ENCODE measurements at places on chromosomes 7 and 10.

DNA sequence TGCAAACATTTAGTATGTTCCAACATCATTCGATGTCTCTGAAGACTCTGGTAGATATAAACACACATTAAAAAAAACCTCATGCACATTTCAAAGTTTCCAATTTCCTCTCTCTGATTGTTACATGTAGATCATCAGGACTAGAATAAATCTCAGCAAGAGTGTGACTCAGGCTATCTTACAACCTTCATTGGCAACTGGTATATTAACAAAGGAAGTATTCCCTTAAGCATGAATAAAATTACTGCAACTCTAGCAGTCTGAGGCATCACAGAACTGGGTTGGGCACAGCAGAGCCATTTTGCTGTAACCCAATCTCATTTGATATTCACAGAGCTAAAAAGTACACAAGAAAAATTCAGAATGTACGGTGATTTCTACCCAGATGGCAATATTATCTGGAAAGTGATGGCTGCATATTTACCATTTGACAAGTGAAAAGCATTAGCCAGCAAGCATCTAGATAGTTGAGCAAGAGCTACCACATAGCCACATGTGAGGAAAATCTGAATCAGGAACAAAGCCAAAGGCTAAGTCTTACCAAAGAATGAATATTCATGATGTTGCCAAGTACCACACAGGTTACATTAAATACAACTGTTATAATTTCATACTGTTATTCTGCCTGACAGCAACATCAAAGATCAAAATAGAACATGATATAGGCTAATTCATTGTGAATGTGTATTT, 232.2 kb downstream of the CRPPA start:
- peak; percentile 71 for DNase-seq

DNA sequence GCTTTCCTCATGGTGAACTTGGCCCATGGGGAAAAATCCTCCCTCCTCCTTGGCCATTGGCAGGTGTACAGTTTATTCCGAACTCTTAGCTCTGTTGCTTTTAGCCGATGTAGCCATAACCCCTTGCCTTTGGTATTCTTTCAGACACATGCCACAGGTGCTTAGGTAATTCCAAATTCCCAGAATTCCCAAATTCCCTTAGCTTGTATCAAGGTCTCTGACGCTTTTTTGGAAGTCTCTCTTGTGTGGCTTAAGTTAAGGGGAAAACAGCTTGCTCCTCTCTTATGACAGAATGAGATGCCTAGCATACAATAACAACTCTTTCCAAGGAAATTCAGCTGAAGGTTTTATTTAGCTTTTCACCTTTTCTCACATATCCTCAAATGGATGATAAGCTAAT, 68.0 kb downstream of the SUGCT start:
- no peak for DNase-seq

- no peak for DNase-seq
These were observed 43.3 kb upstream of the ECHDC3 start for GRCh38 chr10:11698691-11699549.

GRCh38 chr7:157854066-157854891, 517.5 kb downstream of the DNAJB6 start:
- no peak for DNase-seq

GRCh38 chr10:130787243-130787642, 524.3 kb downstream of the TCERG1L start:
- no peak for DNase-seq

- no peak for DNase-seq
These were observed 430.5 kb upstream of the KLF6 start for GRCh38 chr10:4215485-4215884.

DNA sequence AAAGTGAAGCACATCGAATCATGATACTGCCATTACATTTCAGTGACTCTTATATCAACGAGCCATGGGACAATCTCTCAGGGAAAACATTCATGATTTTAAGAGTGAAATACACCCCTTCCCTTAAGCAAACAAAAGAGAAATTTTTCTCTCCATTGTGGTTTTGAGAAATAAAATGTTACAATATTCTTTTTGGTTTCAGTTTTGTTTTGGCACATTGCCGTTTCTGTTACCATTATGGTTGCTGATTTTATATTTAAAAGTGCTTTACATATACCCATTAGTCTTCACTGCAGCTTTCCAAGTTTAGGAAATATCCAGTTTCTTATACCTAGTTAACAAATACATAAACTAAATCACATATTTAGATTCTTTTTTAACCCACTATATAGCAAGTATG, 126.8 kb upstream of the SEM1 start:
- no peak for DNase-seq

GRCh38 chr7:157687158-157687557, 350.4 kb downstream of the DNAJB6 start:
- no peak for DNase-seq

- no peak for DNase-seq
These were observed 766 bp downstream of the BAMBI start for GRCh38 chr10:28677888-28678686.

DNA sequence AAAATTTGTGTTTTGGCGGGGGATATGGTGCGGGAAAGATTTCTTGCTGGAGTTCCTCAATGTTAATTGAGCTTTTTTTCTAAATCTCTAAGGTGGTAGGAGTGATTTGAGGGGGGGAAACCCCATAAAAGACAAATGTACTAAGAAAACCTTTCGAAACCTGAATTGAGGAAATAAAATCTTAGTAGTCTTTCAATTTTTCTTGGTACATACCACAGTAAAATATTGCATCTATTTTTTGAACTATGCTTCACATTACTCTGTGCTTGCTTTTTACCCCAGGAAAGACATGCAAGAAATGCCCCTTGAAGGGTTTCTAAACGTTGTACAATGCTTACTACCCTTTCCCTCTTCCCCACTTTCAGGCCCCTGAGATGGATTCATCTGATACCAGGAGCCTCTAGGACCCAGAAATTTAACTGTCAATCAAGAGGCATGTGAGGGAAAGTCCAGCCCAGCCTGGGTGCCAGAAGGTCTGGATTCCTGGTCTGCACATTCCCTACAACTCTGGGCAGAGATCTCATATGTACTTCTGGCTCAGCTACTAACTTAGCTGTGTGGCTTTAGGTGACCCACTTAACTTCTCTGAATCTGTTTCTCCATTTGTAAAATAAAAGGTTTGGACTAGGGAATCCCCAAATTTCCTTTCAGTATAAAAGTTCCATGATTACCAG, 5.8 kb upstream of the PDCD4 start:
- no peak for DNase-seq

DNA sequence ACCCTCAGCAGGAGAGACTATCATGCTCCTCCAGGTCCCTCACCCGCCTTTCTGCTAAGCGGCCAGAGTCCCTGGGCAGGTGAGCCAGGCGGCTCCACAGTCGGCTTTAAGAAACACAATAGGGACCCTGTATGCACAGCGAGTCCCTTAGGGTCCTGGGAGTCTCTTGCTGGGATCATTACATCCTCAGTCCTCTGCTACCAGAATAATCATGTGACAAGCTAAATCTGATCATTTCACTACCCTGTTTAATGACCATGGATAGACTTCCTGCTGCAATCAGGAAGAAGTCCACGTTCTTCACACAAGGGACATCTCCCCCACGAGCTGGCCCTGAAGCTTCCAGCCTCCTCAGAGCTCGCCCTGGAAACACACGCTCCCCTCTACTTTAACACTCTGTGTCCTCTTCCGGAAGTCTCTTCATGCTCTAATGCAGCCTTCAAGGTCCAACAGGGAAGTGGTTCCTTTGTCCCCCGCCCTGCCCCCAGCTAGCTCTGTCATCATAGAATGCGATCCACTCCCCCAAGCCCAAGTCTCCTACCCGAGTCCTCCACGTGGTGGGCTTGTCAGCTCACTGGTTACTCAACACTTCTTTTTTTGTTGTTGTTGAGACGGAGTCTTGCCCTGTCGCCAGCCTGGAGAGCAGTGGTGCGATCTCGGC, 101.5 kb downstream of the RNF216 start:
- no peak for DNase-seq

Data from astrocyte of the cerebellum (primary cell).